ENCODE measurements at places on chromosomes 5 and 9.

DNA sequence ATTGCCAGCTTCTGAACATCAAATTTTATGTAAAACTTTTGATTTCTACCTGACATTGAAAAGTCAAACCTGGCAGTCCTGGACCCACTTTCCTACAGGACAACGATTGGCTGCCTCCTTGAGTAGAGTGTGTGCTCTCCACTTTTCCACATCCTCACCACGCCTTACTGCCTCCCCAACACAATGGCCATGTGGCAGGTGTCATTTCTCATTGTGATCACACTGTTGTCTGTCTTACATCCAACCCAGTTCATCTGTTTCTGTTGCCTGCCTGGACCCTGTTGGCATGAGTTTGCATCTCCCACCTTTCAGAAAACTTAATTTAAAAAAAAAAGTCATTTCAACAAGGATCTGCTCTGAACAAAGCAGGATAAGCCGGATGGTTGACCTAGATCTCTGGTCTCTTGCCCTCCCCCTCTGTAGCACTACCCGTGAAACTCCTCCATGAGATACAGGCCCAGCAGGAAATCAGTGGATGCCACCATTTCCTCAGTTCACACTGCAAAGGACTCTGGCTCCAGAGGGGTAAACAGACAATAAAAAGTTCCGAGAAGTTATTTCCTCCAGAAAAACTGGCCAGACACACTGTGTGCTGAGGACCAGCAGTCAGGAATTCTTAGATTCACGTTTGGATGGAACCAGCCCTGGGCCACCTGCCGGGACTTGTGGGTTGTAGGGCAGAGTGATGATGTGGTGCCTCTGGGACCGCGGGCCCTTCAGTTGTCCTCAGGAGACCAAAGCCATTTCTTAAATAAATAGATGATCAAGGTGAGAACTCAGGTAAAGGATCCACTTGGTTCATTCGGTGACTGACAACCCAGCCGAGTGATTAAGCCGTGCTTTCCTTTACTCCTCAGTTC is 48.6 kb downstream of the AMBP start:
- no peak for DNase-seq

DNA sequence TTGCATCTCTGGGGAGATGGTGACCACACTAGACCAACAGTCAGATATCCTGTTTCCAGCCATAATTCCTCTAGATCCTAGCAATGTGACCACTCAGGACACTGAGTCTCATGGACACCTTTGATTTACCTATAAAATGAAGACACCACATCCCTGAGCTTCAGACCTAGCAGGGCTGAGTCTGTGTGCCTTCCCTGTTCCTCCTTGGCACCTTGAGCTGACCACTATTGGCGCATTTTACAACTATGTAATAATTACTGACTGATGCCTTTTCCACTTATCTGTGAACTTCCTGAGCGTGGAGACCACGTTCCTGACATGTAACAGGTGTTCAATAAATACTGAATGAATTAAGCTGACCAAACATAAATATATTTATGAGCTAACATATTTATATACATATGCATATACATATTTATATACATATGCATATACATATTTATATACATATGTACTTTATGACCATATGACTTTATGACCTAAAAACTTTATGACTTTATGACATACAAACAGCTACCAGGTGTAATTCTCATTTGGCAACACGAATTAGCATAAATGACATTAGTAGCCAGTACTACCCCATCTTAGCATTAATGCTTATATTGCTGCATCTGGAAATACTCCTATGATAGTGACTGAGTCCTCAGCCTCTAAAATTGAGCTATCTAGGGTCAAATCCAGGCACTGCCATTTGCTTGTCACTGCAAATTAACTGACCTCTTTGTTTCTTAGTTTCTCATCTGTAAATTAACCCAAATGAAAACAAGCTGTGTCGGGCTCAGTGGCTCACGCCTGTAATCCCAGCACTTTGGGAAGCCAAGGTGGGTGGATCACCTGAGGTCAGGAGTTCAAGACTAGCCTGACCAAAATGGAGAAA is 150.6 kb downstream of the GNA14 start:
- DNase-seq = no peak

GRCh38 chr5:168163966-168164365 is 127.5 kb upstream of the WWC1 start:
- DNase-seq = no peak

DNA sequence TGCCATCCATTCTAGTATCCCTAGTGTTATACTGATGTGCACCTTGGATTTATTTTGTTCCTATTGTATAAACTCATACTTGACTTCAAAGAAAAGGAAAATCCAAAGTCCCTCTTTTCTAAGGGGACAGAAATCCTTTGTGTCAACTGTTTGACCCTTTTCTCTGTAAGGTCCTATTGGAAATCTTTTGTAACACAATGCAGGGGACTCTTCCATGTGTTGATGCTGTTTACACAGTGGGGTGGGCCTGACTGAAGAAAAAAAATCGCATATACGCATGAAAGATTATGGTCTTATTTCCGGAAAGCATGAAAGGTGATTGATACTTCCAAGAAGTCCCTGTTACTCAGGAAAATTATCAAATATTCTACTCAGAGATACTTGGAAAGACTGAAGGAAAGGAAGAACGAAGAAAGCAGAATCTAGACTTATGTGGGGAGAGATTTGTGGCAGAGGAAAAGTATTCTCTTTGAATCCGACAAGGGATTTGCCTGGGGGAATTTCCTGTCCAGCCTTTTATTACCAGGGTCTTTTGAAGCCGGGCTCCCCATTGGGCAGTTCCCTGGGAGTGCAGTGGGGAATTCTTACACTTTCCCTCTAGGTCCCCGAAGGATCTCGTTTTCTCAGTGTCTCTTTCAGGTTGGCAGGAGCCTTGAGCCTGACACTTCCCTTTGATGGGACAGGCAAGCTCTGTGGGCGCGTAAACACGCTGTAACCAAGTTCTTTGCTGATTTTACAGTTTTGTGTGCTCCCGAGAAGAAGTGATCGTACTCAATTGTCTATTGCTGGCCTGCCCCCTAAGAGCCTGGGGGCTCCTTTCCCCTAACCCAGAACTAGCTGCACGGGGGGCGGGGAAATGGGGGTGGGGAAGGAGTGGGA is 779 bp upstream of the VCAN start:
- no peak for DNase-seq

GRCh38 chr9:132056717-132057560 is 22.7 kb downstream of the MED27 start:
- no peak for DNase-seq

DNA sequence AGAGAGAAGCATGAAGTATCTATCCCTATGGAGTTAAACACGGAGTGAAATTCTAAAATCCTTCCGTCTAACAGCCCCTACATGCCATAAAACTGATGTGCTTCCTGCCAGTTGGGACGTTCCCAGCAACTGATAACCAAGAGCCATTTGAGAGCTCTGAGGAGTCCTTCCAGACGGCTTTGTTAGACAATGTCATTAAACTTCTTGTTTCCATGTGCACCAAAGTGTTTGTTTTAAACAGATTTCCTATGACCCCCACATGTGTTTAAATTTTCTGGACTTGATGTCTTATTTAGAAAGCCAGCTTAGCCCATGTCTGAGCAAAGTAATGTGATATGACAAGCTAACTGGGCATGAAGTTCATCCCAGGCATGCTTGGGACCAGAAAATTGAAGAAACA is 57.2 kb upstream of the LPAR1 start:
- no peak for DNase-seq

DNA sequence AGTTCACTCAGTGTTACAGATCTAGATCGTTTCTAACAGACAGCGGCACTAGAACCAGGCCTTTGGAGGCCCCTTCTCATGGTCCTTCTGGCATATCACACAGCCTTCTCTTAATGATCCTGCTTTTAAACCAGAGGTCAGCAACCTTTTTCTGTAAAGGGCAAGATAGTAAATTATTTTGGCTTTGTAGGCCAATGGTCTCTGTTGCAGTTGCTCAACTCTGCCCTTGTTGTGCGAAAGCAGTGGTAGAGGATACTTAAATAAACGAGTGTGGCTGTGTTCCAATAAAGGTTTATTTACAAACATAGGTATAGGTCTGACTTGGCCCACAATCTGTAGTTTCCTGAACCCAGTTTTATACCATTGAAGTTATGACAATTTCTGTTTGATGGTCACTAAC is 47.3 kb upstream of the CD180 start:
- no peak for DNase-seq

DNA sequence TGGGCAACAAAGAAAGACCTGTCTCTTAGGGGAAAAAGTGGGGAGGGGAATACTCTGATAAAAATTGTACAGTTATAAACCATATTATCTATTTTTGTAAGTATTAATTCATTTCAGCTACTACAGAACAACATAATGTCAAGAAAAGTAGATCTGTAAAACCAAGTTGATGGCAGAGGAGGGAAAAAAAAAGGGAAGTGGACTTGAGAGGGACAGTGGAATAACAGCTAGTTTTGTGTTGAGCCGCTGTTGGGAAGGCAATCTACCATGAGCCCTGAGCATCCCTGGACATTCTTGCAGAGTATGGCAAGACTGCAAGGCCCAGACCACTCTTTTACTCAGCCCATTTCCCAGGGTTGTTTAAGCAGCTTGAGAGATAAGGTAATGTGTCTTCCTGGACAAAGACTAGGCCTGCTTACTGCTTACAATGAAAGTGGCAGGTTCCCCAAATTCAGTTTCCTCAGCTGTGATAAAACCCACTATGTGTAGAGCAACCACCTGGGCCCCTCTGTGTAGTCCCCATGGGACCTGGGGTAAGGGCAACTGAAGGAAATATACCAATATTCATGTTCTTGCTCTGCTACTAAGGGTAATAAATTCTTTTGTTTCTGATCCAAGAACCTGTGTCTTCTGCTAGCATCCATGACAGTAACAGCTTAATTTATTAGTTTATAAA is 25.0 kb downstream of the CEP120 start:
- peak; percentile 78 for DNase-seq

DNA sequence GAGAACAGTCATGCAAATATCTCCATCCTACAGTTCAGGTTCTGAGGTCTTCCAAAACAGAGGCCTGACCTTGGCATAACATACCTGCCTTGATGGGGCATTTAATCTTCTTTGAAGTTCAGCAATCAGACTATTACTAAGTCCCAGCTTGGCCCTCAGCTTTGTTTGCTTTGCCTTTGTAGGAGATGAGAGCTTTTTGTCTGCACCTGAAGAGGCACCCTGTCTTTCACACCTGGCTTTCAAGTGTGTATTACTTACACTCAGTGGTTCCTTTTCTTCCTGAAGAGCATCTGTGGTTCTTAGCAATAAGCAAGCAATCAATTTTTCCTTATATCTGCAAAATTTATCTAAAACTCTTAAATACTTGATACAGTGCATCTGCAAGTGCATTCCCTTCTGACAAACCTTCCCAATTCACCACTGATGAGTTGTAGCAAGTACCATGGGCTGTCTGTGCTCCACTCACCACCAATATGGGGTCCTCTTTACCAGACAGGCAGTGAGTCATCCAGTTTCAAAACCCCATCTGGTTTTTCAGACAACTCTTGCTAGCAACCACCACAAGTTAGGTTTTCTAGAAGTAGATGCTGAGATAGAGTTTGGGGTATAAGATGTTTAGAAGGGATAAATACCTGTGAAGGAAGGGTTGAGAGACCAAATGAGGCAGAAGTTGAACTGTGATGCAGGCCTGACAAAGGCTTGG is 100.2 kb downstream of the HINT1 start:
- no peak for DNase-seq

- no peak for DNase-seq
These were observed 266.1 kb downstream of the NTRK2 start for GRCh38 chr9:84935528-84936117.

GRCh38 chr9:121024237-121024636 is 25.8 kb downstream of the C5 start:
- DNase-seq = no peak

- DNase-seq = no peak
These were observed 124.3 kb downstream of the ENC1 start for GRCh38 chr5:74516211-74516636.

DNA sequence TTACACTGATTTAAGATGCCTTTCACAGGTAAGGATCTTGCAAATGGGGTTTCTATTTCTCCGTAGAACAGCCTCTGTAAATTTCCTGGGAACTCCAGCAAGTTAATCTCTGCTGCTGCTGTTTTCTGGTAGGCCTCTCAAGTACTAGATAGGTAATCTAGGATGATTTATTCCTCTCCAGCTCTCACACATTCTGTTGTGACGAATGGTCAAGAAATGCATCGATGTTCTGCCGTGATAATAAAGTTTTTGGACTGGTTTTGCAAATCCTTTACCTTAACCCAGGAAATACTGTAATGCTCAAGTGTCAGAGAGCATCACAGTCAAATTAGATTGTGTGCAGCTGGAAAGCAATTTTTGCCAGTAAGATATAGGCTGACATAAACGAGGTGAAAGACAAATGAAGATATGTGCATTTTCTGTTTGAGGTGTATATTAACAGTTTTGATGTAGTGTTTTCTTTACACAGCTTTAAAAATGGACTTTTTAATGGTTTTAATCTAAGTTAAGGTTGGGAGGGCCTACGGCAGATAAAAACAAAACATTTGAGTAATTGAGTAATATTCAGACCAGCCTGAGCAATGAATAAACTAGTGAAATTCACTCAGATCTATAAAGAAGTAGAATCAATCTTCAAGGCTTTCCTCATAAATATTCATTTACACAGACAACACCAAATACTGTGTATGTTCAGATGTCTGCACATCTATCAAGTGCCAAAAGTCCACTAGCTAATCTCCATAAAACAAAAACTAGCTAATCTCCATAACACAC is 300.6 kb upstream of the EDIL3 start:
- no peak for DNase-seq

- no peak for DNase-seq
These were observed 117.4 kb downstream of the FBXL17 start for GRCh38 chr5:108264533-108264932.

GRCh38 chr9:132888151-132888550 is 9.5 kb downstream of the SPACA9 start:
- DNase-seq = no peak

- DNase-seq = no peak
These were observed 97.6 kb upstream of the ADAMTS19 start for GRCh38 chr5:129362456-129362855.

DNA sequence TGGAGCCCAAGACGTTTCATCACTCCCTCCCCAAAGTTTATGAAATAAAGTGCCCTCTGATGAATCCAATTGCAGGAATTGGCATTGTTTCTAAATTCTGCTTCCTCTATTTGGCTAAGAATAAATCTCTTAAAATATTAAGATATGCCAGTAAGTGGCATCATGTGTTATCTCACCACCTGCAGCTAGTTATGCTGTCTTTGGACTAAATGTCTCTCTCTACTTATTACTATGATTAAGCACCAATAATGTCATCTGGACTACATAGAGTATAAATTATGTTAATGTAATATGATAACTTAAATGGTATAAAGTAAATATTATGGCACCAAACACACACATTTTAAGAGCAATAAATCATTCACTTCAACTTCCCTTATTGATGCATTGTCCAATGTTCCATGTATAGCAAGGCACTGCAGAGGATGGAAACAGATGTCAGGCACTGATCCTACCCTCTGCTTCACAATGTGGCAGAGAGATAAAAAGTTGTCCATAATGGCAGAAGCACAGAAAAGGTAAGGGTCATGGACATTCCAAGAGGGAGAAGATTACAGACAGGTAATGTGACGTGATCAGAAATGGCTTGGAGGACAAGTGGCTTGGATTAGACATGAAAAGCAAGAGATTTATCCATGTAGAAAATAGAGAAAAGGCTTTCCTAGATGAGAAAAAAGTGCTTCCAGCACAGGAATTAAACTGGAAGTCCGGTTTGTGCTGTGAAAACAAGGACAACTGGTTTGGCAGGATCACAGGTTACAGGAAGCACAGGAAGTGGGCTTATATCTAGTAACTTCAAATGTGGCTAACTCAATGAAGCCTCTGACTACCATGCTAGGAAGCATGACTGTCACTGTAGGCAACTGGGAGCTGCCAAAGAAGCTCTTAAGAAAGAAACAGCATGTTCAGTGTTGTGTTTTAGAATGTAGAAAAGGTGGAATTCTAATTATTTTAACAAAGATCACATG is 26.7 kb downstream of the MARCHF11 start:
- DNase-seq = no peak
